ENCODE measurements at places on chromosomes 7 and 10.
A peak's percentile ranks its signal among the peaks of the same experiment; 100 is the strongest.

- no peak for DNase-seq
Observed at GRCh38 chr10:124743191-124744101, 732 bp downstream of the FAM53B start.

- DNase-seq, result no peak
Observed at GRCh38 chr7:16791905-16792698, 12.7 kb downstream of the AGR2 start.

DNA sequence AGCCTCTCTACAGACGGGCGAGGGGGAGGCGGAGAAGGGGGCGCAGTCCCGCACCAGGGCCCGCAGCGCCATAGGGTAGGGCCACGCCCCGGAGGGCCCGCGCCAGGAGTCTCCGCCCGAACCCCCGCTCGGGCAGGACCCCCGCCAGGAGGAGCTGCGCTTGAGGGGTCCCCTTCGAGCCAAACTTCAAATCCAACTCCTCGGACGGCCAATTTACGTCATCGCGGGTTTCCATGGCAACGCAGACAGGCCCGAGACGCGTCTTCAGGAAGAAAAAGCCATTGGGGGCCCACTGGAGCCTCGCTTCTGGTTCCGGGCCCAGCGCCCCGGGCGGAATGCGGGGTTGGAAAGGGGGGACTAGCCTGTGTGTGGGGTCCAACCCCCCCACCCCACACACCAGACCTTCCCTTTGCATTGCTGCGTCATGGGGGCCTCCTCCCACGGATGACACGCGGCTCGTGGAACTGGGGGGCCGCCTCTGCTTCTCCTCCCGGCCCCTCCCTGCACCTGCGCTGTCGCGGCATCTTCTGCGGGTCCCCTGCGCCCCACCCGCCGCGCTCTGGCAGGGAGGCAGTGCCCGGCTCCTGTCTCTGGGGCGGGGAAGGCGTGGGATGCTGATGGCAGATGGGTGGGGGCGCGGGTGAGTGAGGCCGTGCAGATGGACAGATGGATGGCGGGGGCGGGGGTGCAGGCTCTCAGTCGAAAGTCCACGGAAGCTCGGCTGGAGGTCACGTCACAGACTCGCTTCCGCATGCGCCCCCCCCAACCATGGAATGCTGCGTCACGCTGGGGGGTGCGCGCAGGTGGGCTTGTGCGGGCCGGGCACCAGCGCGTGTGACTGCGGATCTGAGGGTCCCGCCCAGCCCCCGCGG, 1.2 kb downstream of the CALY start:
- DNase-seq, result no peak

- DNase-seq, result no peak
Observed at GRCh38 chr10:70601746-70602145, 795 bp downstream of the PRF1 start.

DNA sequence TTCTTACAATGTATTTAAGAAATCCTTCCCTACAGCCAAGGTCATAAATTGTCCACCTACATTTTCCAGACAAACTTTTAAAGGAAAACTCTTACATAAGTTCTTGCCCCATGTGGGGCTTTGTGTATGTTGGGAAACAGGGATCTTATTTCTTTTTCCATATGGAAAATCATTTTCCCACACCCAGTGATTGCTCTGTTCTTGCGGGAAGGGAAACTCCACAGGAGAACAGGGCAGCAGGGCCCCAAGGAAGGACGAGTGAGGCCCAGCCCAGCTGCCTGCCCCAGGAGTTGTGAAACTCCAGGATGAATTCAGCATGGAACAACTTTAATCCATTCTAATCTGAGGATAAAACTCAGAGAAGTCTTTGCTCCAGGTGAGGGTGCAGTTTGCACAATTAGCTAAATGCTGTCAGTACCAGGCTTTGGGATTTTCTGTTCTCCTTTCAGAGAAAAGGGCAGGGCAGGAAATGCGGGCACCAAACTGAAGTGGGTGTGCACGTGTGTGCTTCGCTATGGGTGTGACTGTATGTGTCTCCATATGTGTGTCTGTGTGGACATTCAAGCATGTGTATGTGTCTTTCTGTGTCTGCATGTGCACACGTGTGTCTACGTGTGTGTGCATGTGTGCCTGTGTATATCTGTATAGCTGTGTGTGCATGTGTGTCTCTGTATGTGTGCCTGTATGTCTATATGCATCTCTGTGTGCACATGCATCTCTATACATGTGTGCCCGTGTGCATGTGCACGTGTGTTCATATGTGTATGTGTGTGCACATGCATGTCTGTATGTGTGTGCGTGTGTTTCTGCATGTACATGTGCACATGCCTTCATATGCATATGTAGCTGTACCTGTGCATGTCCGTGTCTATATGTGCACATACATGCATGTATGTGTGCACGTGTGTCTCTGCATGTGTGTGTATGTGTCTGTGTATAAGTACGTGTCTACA, 102.0 kb upstream of the FAM20C start:
- DNase-seq, result no peak

- DNase-seq, result no peak
Observed at GRCh38 chr7:39700165-39700564, 76.8 kb downstream of the RALA start.

DNA sequence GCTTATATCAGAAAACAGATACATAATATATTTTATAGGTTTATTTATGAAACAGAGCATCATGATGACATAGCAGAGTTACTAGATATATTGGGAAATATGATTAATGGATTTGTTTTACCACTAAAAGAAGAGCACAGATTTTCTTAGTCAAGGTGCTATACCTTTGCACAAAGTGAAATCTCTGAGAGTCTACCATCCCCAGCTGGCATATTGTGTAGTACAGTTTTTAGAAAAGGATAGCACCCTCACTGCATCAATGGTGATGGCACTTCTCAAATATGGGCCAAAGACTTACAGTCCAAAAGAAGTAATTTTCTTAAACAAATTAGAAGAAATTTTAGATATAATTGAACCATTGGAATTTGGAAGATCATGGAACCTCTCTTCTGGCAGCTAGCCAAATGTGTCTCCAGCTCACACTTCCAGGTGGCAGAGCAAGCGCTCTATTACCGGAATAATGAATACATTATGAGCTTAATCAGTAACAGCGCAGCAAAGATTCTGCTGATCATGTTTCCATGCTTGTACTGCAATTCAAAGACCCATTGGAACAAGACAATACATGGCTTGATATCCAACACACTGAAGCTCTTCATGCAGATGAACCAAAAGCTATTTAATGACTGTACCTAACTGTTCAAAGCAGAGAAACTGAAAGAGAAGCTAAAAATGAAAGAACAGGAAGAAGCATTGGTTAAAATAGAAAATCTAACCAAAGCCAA, 21.9 kb upstream of the CREB3L2 start:
- no peak for DNase-seq

DNA sequence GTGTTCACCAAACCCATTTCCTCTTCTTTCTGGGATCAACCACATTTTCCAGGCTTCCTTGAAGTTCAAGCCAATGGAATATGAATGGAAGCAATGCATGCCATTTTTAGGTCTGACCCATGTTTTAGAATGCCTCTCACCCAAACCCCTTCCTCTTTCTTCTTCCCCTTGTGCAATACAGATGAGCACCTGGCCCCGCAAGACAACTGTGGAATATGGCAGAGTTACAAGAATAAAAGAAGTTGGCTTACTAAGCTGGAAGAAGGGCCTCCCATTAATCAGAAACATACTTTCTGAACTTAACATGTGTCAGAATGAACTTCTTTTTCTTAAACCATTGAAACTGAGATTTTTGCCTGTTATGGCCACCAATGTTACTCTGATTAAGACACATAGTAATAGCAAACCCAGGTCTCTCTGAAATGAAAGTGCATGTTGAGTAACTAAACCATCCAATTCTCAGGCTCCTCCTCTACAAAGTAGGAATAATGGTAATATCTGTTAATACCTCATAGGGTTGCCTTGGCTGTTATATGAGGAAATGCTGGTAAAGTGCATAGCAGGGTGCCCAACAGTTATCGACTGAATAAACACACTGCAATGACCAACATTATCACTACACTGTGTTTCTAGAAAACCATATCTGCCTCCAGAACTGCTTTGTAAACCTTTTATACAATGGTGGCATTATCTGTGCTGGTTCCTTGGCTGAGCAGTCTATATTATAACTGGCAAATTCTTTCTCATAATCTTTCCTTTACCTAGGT, 382.2 kb upstream of the NRP1 start:
- no peak for DNase-seq

- no peak for DNase-seq
Observed at GRCh38 chr7:13839063-13839462, 150.4 kb downstream of the ETV1 start.

- DNase-seq, result no peak
Observed at GRCh38 chr7:130274296-130274695, 7.6 kb downstream of the CPA2 start.

- DNase-seq, result no peak
Observed at GRCh38 chr7:6623589-6624245, 8.3 kb downstream of the ZNF853 start.

GRCh38 chr10:73552819-73553715, 38.1 kb downstream of the USP54 start:
- peak; percentile 58 for DNase-seq

DNA sequence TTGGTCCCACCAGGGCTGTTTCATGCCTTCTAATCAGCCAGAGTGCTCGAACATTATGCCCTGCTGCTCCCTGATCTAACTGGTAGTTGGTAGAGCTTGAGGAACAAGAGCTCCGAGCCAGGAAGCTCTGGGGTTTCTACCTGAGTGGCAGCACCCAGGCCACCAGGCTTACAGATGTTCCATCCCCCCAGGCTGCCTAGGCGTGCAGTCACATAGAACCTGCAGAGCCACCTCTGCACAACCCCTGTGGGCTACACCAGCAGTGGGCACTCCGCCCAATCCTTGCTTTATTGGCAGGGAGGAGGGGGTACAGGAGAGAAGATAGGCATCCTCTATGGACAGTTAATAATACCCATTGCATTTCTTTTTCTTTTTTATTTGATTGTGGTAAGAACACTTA, 21.8 kb downstream of the MAP3K8 start:
- DNase-seq, result no peak

DNA sequence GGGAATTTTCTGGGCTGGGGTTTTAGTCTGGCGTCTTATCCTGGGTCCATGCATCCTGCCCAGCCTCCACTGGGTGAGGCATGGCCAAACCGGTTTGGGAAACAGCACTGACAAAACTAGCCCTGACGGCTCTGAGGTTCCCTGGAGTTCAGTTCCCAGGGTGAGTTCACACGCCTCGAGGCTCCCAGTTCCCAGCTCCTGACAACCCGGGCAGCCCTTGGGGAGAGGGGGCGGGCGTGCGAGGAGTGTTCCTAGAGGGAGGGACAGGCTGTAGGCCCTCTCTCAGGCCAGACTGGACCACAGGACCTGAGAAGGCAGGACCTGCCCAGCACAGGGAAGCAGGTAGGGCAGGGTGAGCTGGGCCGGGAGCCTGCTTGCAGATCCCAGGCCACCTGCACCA, 82.3 kb upstream of the PPIF start:
- DNase-seq, result no peak

GRCh38 chr10:23613900-23614299, 175.0 kb downstream of the OTUD1 start:
- no peak for DNase-seq

GRCh38 chr10:79050896-79051555, 17.7 kb upstream of the ZMIZ1 start:
- no peak for DNase-seq

All from hypothalamus (tissue), 51 donors.